ENCODE measurements at places on chromosomes 7 and 10.

- no peak for DNase-seq
Observed at GRCh38 chr10:23975431-23975830, 233.5 kb upstream of the KIAA1217 start.

DNA sequence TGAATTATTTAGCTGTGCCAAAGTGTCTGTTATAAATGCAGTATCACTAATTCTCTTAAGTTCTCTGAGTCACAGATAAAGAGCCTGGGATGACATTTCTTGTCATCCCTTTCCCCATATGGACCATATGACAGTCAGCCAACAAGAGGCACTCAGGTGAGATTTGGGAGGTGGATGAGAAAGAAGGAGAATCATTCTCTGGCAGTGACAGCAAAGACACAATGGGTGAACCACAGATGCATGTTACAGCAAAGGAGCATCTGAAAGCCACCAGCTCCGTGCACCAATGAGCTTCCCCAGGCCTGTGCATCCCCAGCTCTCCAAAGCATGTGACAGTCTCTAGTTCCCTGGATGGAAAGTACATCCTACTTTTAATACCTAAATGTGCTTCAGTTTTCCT, 10.8 kb downstream of the GIMAP6 start:
- DNase-seq, result no peak

- no peak for DNase-seq
Observed at GRCh38 chr10:71270301-71271220, 48.5 kb upstream of the SLC29A3 start.

GRCh38 chr10:31650010-31650409, 278.6 kb downstream of the ARHGAP12 start:
- no peak for DNase-seq

DNA sequence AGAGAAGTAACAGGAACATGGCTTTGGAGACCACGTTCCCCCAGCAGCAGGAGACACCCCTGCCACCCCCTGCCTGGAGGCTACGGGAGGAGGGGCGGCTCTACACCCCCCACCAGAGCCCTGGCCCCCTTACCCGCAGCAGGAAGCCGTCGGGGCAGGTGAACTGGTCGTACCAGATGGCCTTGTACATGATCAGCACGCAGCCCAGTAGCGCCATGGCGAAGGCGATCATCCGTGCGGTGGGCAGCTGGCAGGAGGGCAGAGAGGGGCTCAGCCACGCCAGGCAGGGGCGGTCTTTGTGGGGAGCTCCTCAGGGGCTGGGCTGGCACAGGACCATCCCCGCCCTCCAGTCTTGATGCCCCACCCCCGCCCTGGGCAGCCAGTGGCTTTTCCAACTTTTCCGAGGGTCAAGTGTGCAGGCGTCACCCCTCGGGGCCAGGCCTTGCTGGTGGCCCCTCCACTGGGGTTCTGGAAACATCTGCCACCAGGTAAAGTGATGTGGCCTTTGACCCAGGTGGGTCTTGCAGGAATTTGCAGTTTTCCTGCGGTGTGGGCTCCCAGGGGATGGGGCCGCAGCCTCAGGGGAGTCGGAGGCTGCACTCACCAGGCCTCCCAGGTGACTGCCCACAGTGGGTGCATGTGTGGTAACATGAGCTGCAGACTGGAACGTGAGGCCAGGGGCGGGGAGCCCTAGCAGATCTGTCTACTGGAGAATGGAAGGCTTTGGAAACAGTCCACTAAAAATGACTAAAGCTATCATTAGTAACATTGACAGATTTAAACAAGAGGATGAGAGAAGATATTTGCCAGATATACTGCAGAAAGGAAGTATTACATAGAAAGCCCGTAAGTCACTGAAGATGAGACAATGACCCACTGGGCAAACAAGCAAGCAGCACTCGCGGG, 9.7 kb downstream of the CALY start:
- DNase-seq, result no peak

DNA sequence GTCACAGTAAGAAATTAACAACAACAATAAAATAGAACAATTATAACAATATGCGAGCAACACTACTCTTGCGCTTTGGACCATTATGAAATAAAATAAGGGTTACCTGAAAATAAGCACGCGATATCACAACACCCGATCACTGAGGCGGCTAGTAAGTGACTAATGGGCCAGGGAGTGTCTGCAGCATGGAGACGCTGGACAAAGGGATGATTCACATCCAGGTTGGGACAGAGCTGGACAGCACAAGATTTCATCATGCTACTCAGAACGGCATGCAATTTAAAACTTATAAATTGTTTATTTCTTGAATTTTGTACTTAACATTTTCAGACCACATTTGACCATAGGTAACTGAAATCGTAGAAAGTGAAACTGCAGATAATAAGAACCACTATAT, 15.6 kb downstream of the HIBADH start:
- DNase-seq, result no peak

DNA sequence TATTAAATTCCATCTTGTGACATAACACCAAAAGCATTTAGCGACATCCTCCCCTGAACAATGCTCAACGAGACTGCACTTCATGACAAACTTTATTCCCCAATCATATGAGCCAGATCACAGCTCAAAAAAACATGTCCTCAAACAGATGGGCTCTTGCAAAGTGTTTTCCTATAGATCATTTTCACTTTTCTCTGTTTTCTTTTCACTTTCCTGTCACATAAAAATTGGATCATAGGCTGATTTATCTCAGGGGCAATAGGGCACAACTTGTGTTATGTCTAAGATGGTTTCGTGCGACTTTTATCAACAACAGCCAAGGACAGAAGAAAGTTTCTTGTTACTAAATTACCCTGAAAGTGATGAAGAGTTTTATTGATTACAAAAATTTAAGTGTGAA, 206.1 kb downstream of the WDR11 start:
- no peak for DNase-seq

DNA sequence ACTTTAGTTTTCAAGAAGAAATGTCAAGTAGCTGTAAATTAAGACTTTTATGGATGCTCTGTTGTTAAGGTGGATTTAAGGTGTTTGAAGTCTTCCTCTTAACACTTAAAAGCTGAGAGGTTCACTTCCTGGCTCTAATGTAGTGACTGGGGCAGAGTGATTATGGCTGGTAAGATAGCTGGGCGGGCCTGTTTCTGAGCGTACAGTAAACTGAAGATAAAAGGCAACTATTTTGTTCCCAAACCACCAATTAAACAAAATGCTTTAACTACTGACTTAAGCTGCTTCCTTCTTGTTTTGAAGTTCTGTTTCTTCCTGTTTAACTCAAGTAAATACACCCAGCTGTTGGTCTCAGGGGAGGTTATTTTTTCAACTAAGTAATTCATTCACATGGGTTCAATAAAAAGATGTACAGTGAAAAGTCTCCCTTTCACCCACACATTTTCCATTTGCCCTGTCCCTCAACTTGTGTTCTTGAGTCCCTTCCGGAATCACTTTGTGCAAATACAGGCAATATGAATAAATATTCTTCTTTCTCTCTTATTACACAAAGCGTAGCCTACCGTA, 19.3 kb downstream of the VWA2 start:
- no peak for DNase-seq

GRCh38 chr10:124999433-125000365, 57.8 kb downstream of the ZRANB1 start:
- DNase-seq, result no peak

GRCh38 chr10:95508730-95509129, 52.4 kb downstream of the SORBS1 start:
- no peak for DNase-seq

GRCh38 chr7:17608114-17608833, 309.8 kb downstream of the AHR start:
- no peak for DNase-seq

DNA sequence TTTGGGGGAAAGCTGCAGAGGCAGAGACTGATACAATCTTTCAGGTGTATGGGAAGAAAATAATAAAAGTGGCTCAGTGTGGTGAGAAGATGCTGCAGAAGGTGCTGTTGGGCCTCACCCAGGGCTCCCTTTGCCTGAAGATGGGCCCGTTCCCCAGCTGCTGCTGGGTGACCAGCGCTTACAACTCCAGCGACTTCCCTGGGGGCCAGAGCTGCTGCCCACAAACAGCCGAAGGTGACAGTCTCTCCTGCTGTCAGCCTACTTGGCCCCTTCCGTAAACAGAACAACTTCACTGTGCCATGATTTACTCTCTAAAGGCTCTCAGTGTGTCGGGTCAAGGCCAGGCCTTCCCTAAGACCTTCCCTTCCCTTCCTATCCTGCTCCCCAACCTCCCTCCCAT, 93.6 kb upstream of the PCBD1 start:
- DNase-seq, result no peak

- DNase-seq, result no peak
Observed at GRCh38 chr7:4739528-4739992, 35.9 kb upstream of the AP5Z1 start.

DNA sequence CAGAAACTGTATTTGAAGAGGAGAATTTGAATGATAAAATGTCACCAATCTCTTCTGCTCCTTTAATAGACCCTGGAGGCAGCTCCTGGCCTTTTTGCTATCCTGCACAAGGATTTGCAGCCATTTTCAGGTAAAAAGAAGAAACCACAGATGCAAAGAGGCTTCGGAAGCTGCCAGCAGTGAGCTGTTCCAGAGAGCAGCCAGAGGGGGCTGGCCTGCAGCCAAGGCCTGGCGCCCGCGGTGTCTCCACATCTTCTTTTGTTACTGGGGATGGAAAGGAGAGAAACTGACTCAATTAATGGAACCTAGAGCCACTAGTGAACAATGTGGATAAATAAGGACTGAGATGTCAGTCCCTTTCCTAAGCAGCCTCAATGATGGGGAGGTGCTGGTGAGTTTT, 23.9 kb upstream of the GPR26 start:
- DNase-seq, result no peak

GRCh38 chr10:124874-125273, 10.4 kb upstream of the ZMYND11 start:
- no peak for DNase-seq

DNA sequence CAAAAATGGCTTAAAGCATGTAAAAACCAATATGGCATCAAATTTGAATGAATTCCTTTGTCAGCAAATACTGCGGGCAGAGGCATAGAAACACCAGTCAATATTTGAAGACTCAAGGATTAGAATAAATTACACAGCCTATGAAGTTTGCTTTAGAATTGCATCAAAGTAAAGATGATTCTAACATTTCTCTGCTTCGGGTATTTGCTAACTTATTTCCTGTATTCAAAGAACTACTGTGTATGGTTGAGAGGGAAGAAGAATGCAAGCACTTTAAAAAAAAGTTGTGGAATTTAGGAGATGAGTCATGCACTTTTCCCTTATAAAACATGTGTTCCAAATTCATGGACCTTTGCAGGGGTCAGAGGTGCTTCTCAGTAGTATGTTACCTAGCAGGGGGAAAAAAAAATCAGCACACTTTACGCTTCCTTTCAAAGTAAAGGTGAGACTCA, 90.1 kb downstream of the PIP4K2A start:
- no peak for DNase-seq

DNA sequence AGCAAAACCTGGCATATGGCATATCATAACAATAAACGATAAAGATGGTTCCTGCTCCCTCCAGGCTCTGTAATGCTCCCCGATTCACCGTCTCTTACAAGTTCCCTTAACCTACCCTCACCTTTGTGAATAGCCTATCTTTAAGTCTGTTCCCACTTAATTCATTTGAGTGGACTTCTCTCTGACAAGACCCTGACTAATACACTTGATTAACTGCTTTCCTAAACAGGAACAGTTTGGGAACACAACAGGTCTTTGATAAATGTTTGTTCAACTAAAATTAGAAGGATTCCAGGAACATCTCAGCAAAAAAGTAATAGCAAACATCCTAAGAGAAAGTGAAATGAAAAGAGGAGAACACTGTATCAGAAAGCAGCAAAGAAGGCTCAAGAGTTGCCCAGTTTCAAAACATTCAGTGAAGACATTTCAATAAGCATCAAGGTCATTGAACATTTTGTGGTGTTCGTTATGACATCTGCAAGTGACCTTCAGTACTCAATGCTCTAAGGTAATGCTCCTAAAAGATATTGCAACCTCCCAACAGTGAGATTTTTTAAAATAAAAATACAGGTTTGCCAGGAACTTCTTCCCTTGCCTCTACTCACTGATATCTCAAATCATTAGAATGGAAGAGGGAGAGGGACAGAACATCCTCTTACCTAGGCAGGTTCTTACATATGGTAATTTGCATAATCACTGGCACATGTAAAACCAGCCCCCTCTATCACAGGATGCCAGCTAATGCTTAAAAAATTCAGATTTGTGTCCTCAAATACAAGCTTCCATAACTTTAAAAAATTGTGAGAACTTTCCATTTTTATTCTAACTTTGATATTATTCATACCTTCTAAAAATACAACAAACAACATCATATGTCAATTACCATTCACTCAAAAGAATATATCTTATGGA, 11.4 kb upstream of the ARHGAP12 start:
- no peak for DNase-seq

- no peak for DNase-seq
Observed at GRCh38 chr10:85532773-85533172, 833.8 kb downstream of the GRID1 start.

GRCh38 chr7:53611043-53611442, 575.6 kb downstream of the POM121L12 start:
- no peak for DNase-seq

GRCh38 chr7:85736085-85736484, 549.2 kb upstream of the SEMA3D start:
- no peak for DNase-seq

- DNase-seq, result no peak
Observed at GRCh38 chr10:78717200-78717599, 351.6 kb upstream of the ZMIZ1 start.
